Right lobe of liver (tissue), 6 donors: ENCODE measurements at places on chromosomes 2 and 18. TPM values are rescaled to one million over a fixed set of nuclear protein-coding genes. Genes with fewer than 3 reads are reported as not detected.

GRCh38 chr18:28095041-28095440 lies 81.9 kb downstream of the CDH2 start:
- H3K4me3 ChIP-seq, result no peak overlapping the region
- no peak for DNase-seq
- H3K27ac ChIP-seq, result no peak overlapping the region
- no peaks in the 10 kb centered on the region for H3K36me3 ChIP-seq
- H3K4me1 ChIP-seq, result peaks cover 2% of the 10 kb centered on the region

GRCh38 chr2:20110876-20111275 lies 59.4 kb upstream of the LAPTM4A start:
- H3K36me3 ChIP-seq, result no peaks in the 10 kb centered on the region
- DNase-seq, result no peak
- no peak overlapping the region for H3K27ac ChIP-seq
- no peak overlapping the region for H3K4me3 ChIP-seq
- peaks cover 15% of the 10 kb centered on the region for H3K4me1 ChIP-seq

- no peaks in the 10 kb centered on the region for H3K36me3 ChIP-seq
- DNase-seq, result no peak
- no peak overlapping the region for H3K4me3 ChIP-seq
- no peaks in the 10 kb centered on the region for H3K4me1 ChIP-seq
- no peaks in the 10 kb centered on the region for H3K27me3 ChIP-seq
- no peak overlapping the region for H3K27ac ChIP-seq
Measured at GRCh38 chr2:171390941-171391516, 42.8 kb downstream of the METTL8 start.

COLEC11 gene
- total RNA-seq, result 34.5 TPM

GRCh38 chr2:102342888-102343287 lies 12.7 kb upstream of the IL18R1 start:
- DNase-seq, result no peak
- H3K27me3 ChIP-seq, result no peaks in the 10 kb centered on the region
- H3K36me3 ChIP-seq, result no peaks in the 10 kb centered on the region
- no peak overlapping the region for H3K4me3 ChIP-seq

MC4R gene
- not detected for total RNA-seq

DNA sequence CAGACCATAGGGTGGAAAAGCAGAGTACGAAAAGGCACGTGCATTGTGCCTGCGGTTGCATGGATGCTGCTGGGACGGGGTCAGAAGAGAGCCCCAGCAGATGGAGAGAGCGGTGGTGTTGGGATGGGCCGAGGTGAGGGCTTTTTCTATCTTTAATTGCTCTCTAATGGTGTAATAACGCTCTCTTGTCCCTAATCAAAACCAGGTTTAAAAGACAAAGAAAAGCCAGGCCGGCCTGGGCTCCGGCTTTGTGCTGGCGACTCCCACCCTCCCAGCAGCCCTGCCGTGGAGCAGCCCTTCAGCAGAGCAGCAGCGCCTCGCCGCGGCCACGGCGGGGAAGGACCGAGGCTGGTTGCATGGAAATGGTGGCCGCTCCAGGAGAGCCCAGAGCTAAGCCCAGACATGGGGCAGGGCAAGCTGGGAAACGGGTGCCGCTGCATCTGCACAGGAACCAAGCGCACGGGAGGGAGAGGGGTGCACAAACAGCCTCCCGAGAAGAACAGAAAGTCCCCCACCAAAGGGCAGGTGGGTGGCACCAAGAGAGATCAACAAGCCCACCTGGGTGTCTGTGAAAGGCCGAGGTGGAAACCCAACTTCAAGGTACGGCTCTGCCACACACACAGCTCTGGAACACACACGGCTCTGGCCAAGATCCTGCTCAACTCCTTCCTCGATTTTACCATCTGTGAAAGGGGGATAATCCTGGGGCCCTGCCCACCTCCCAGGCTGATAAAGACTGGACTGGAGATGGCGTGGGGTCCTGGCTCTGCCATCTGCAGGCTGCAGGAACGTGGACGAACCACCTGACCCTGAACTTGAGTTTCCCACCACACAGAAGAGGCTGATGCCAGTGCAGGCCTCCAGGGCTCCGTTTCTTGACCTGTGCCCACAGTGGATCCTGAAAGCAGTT lies 15.0 kb downstream of the HS1BP3 start:
- no peaks in the 10 kb centered on the region for H3K36me3 ChIP-seq
- peak; percentile 88 for DNase-seq
- H3K27me3 ChIP-seq, result no peaks in the 10 kb centered on the region
- no peak overlapping the region for H3K4me3 ChIP-seq
- H3K27ac ChIP-seq, result peak overlapping the region; percentile 66

DNA sequence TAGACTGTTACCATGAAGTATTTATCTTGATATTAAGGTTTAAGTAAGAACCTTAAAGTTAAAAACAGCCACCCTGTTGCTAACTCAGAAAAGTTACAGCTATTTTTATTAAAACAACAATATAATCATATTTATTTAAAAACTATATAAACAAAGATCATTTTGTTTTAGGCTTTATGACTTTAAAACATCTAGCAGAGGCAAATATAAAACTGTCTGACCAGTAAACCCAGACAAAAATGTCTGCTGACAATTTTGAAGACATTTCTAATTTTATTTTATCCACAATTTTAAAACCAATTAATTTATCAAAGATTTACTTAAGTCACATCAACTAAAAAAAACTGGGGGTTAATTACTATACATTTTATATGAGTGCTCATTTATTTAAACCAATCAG lies 14.2 kb downstream of the RBM43 start:
- no peaks in the 10 kb centered on the region for H3K36me3 ChIP-seq
- H3K27ac ChIP-seq, result no peak overlapping the region

CCDC178 gene
- not detected for total RNA-seq

ADCYAP1 gene
- not detected for total RNA-seq

GALNT5 gene
- total RNA-seq, result not detected

GRCh38 chr2:133532919-133533318 lies 35.3 kb downstream of the NCKAP5 start:
- H3K36me3 ChIP-seq, result no peaks in the 10 kb centered on the region
- no peak overlapping the region for H3K4me3 ChIP-seq
- no peak for DNase-seq
- H3K27ac ChIP-seq, result no peak overlapping the region

- no peak overlapping the region for H3K27ac ChIP-seq
- no peak overlapping the region for H3K4me3 ChIP-seq
- H3K4me1 ChIP-seq, result no peaks in the 10 kb centered on the region
Measured at GRCh38 chr2:235866373-235866772, 301.8 kb downstream of the GBX2 start.
